Fibroblast of villous mesenchyme (primary cell): ENCODE measurements at places on chromosomes 11 and 22. TPM values are rescaled to one million over a fixed set of nuclear protein-coding genes. Genes with fewer than 3 reads are reported as not detected.

DNA sequence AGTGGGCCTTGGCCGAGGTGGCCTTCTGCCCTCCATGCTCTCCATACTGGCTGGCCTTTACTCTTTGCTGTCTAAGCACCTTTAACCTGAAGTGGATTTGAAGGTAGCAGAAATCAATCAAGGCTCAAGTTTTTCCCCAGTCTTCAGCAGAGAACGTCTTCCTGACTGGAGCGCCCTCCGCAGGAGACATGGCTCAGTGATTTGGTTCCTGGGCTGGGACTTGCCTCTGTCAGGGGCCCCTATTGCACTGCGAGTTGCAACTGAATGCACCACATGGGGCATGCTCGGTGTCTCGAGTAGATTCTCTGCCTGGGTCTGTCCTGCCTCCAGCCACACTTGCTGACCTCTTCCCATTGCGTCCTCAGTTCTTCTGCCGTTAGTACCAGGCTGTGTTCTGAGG lies 79.6 kb downstream of the BMAL1 start:
- DNase-seq = no peak

DNA sequence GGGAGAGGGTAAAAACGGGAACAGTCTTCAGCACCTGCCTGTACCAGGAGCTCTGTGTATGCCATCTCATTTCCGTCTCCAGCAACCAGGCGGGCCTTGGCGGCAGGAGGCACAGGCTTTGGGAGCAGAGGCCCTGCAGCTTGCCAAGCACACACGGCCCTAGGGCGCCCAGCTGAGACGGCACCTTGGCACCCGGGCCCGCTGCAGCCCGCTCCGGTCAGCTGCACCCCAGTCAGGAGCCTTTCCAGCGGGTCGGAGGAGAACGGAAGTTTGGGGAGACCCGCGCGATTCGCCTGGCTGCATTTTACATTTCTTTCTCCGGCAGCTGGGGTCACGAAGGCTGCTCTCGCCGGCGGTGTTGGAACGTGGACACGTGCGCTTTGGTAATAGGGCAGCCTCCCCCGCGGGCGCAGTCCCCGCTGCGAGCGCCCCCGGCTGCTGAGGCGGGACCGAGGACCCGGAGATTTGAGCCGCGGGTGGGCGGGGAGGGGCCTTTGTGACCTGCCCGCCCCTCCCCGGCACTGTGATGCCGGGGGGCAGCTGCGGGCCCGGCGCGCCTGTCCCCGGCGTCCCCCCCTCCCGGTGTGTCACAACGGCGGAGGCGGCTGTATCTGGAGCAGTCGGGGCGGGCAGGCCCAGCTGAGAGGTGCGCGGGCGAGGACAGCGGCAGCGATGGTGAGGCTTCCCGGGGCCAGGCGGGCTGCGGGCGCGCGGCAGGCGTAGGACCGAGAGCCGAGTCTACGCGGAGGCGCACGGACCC lies at the start of gene TUBA8:
Gene TUBA8, plus strand, starts transcription at position 616 of the 760 bp plus-strand sequence. Its CDS starts 57 bp downstream, at position 673.
- peak; percentile 33 for DNase-seq

Gene ACRV1
- not detected in 2 replicates for total RNA-seq

- DNase-seq = peak; percentile 23
Measured at GRCh38 chr11:128116885-128117284, 470.5 kb downstream of the ETS1 start.

DNA sequence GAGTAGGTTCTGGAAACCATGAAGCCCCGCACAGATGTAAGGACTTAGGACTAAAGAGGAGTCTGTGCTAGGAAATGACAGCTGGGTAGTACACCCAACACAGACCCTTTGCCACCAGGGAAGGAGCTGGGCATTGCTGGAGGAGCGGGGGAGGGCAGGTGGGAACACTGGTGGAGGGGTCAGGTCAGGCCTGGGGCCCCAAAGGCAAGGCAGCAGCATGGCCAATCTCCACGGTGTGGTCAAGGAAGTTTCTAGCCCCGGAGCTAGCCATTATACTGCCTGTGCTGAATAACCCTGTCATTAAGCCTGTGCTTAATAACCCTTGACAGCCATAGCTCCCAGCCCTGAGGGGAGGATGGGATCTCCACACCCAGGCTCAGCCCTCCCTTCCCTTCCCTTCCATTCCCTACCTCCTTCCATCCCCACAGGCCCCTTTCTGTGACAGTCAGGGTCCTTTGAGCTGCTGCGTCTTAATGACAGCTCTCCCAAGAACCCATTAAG lies 2.1 kb downstream of the TMPRSS4 start:
- DNase-seq = no peak

Gene APOA4
- total RNA-seq = not detected in 2 replicates

- DNase-seq = no peak
Measured at GRCh38 chr22:30057375-30057774, 22.9 kb upstream of the HORMAD2 start.

DNA sequence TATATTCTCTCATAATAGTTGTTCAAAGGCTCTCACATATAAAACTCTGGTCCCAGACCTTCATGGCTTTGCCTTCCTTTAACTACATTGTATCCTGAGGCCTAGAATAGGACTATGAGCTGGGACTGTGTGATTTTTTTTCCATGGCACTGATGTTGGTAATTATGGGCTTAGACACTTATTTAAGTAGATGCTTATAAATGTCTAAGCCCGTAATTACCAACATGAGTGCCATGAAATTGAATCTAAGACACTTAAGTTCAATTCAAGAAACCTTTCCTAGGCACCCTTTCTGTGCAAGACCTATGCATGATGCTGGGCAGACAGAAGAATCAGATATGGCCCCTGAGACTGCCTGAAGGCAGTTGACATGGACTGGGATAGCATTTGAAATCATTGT lies 63.0 kb downstream of the P4HA3 start:
- DNase-seq = no peak

GRCh38 chr11:13494051-13494450 lies 1.7 kb downstream of the PTH start:
- no peak for DNase-seq

Gene WT1
- 5.8 and 16.4 TPM in 2 replicates for total RNA-seq

- DNase-seq = no peak
Measured at GRCh38 chr22:36079041-36079440, 50.4 kb upstream of the RBFOX2 start.

DNA sequence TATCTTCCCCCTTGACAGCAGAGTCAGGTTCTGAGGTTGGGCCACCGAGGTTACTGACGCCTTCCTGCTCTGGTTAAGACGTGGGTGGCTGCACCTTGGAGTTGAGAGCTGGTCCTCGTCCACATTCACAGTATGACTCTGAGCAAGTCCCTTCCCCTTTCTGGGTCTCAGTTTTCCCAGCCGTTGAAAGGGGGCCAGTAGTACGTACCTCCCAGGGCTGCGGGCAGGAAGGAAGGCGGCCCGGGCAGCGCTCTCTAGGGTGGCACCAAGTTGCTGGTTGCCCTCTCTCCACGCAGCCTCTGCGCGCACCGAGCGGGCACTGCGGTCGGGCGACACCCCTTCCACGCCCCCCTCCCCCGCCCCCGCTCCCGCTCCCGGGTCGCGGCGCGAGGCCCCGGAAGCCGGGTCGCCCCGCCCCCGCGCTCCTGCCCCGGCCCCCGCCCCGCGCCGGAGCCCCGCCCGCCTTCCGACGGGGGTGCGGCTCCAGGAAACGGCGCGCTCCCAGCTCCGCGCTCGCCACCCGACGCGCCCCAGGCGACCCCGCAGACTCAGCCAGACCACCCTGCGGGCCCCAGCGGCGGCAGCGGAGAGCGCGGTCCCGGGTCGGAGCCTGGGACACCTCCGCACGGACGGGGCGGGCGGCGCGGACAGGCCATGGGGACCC lies at the start of gene EHBP1L1:
Gene EHBP1L1, plus strand, starts transcription at position 486 of the 664 bp plus-strand sequence. CDS start 250 bp downstream, outside the sequence.
- DNase-seq = peak; percentile 53

DNA sequence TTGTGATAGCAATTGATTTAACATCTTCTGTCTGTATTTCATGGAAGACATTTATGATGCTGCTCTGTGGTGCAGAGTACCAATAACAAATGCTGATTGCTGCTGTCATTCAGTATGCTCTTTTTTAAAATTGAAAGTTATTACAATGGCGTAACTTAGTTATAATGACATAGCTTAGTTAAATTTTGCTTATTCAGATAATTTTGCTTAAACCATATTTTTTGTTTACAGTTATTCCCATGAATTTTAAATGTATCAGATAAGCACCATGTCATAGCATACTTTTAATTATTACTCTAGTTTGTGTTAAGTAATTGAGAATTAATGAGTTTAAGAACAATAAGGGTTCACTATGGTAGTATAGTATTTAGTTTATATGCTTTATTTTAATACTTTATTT lies 15.5 kb downstream of the PRMT3 start:
- no peak for DNase-seq

DNA sequence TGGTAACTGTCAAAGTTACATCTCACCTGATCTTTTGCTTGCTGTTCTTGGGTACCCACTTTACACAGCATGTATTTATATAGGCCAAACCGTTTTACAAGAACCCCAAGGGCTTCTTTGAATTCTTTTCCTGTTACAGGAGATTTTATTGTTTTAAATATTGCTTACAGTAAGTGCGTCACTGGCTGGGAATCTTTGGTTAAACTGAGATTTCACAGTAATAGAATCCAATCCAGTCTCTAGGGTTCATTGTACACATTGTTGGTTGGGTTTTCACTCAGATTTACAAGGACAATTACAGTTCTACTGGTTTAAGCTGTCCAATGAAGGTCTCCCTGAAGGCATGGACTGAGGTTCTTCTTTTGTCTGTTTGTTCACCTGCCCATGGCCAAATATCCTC lies 171.7 kb downstream of the INSC start:
- DNase-seq = no peak

Gene MUC15
- total RNA-seq = not detected in 2 replicates

DNA sequence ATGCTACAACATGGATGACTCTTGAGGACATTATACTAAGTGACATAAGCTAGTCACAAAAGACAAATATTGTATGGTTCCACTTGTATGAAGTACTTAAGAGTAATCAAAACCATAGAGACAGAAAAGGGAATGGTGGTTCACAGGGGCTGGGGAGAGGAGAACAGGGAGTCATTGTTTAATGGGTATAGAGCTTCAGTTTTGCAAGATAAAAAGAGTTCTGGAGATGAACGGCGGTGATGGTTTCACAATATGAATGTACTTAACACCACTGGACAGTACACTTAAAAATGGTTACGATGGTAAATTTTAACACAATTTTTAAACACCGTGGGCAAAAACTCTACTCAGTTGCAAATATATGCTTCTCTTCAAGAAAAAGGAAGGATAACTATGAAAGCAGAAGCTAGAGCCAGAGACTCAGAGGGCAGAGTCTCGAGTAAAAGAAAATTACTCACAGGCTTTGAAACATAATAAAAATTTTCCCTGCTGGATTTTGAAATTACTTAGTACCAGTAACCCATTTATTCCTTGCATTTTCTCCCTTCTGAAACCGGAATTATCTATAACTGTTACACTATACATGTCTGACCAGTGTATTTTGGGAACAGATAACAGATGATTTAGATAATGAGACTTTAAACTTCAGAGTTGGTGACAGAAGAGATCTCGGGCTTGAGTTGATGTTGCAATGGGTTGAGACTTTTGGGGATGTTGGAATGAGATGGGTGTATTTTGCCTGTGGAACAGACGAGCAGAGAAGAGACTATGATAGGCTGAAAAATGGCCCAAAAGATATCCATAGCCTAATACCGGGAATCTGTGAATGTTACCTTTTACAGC lies 15.0 kb downstream of the MRTFA start:
- DNase-seq = no peak

DNA sequence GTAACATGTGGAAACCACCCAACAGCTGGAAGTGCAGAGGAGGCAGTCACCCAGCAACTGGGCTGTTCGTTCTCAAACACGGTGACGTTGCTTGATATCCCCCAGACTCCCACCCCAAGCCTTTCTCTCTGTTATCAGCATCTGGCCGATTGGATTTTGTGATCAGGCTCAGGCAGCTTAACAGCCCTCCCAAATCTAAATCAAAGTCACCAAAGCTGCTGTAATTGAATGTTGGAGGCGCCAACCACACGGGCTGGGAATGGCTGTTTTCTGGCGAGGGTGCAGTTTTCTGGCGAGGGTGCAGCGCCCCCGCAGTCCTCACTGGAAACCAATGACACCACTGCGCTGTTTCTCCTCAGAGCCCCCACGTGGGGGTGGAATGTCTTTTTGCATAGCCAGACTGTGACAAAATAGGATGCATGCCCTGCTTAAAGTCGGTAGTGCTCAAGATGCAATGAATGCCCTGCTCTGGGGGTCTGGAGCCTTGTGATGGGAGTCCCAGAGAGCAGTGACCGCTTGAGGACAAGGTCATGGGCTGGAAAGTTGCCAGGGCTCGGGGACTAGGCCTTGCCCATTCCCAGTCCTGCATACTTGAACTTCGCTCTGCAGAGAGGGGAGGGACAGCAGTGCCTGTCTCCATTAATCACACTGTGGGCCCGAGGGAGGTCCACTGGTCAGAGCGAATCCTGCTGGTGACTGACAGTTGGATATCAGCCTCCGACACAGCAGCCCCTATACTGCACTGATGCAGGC lies 105.3 kb downstream of the MORC2 start:
- DNase-seq = no peak

Gene CABP2
- total RNA-seq = not detected in 2 replicates

Gene GAL3ST1
- not detected in 2 replicates for total RNA-seq

GRCh38 chr11:72584293-72584938 lies 89.8 kb downstream of the PDE2A start:
- DNase-seq = peak; percentile 41

DNA sequence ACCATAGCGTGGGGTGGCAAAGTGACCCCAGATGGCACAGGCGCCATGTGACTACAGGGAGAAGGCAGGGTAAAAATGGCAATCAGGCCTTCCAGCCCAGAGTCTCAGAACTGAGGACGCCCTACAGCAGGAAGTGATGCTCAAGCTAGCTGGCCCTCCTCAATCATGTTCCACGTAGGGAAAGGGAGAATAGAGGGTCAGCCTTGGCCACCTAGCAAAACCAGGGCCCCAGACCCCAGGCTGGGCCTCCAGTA lies 978 bp upstream of the ANKRD13D start:
- no peak for DNase-seq

- DNase-seq = peak; percentile 80
Measured at GRCh38 chr11:47766509-47767227, 473 bp downstream of the FNBP4 start.

DNA sequence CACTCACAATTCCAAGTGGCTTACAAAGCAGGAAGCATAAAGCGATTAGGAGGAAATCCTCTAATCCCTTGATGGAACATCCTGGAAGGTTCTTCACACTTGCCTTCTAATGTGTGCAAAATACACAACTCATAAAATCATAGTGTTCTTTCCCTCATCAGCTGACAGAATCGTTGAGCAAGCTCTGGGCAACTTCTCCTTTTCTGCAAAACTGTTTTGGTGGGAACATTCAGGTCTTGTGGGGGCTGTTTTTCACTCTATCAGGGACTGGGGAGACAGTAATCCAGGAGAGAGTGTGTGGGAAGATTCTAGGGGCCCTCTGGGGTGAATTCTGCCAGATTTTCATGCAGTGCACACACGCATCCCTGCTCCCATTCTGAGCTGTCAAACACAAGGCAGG lies 53.2 kb downstream of the IRAG1 start:
- DNase-seq = peak; percentile 57

GRCh38 chr22:48427731-48428211 lies 1399.9 kb downstream of the BRD1 start:
- no peak for DNase-seq

Gene MS4A5
- not detected in 2 replicates for total RNA-seq

Gene CYB5R3
- total RNA-seq = 57.9 and 67.0 TPM in 2 replicates

- peak; percentile 63 for DNase-seq
Measured at GRCh38 chr11:78351979-78352841, 65.4 kb downstream of the GAB2 start.

- peak; percentile 23 for DNase-seq
Measured at GRCh38 chr11:35419184-35419829, at the start of gene SLC1A2. Gene SLC1A2, minus strand, starts transcription at chr11:35419558. Its CDS starts 592 bp downstream, at chr11:35418966.
